Astrocyte of the hippocampus (primary cell): ENCODE measurements at places on chromosomes 2 and 18.
A peak's percentile ranks its signal among the peaks of the same experiment; 100 is the strongest.

DNA sequence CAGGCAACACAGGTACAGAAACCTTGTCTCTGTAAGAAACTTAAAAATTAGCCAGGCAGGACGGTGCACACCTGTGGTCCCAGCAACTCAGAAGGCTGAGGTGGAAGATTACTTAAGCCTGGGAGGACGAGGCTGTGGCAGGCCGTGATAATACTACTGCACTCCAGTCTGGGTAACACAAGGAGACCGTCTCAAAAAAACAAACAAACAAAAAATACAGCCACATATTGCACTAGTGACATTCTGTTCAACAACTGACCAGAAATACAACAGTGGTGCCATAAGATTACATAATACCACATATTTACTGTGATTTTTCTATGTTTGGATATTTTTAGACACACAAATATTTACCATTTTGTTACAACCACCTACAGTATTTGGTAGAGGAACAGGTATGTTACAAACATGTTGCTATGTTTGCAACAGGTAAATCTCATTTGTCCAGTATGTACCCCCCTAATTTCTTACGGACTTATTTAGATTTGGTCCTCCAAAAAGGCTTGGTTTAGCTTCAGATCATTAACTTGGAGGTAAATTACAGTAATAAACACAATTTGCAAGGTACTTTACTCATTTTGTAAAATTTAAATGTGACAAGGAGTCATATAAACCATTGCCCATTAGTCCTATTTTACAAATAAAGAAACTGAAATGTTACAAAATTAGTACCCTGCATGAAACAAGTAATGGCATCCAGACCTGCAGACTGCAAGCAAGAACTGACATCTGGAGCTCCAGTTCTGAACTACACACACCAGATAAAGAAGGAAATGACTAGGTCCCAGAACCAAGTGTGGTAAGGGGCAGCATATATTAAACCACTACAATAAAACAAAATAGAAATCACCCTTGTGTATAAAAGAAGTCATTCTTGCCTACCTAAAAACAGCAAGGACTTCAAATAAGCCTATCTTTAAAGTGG is 36.8 kb downstream of the TRIP12 start:
- no peak for DNase-seq

DNA sequence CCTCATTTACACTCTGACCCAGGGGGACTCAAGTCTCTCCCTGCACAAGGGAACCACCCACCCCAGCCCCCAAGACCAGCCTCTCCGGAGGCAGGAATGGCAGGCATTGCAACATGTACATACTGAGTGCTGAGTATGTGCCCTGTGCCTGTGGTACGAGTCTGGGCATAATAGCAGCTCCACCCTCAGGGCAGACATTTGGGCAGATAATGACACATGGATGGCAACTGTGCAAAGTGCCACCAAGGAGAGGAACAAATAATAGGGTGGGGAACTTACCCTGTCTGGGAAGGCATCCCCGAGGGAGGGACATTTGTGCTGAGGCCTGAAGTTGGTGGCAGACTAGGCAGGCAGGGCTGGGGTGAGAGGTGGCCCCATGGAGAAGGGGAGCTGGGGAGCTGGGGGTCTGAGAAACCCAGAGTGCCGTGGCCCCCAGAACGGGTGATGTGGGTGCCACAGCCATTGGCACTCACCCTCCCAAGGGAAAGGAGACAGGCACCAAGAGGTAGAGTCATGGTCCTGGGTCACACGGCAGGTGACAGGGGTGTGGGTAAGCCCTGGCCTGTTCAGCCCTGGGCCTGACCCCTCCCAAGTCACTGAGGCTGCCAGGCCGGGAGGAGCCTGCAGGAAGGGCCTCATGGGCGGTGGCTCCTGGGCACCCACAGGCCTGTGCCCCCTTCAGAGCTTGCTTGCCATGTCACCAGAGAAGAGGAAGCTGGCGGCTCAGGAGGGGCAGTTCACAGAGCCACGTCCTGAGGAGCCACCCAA is 15.7 kb upstream of the GPR17 start:
- DNase-seq = no peak

GRCh38 chr18:28189400-28190239 is 12.7 kb upstream of the CDH2 start:
- peak; percentile 58 for DNase-seq

DNA sequence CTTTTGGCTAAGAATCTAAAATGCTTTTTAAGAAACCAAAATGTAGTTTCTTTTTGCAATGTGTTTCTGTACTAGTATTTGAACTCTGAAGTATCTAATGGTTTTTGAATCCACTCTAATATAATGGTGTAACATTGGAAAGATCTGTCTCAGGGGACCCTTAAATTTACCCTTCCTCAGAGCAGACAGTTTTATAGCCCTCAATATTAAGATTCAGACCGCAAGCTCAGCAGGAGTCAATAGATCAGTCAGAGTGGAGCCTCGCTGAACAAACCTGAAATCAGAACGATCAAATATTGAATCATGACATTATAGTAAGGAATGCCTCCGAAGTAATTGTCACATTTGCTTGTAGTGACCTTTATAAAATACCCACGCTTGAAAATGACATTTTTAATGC is 18.3 kb downstream of the SGPP2 start:
- no peak for DNase-seq

- DNase-seq = no peak
Observed at GRCh38 chr2:128368437-128369107, 49.9 kb upstream of the HS6ST1 start.

DNA sequence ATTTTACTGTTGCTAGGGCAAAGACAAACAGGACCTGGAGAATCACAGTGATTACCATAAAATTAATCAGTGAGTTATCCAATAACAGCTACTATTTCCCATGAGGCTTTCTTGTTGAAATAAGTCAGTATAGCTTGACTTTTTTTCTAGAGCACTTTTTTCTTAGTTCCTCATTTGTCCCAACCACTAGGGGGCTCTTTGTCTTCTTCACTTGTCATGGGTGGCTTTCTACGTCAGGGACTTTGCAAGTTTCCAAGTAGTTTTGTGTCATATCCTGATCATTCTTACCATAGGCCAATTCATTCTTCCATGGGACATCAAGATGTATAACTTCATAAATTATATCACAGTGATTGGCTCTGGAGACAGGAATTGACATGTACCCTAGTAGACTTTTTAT is 1019.6 kb upstream of the PIK3C3 start:
- DNase-seq = no peak

DNA sequence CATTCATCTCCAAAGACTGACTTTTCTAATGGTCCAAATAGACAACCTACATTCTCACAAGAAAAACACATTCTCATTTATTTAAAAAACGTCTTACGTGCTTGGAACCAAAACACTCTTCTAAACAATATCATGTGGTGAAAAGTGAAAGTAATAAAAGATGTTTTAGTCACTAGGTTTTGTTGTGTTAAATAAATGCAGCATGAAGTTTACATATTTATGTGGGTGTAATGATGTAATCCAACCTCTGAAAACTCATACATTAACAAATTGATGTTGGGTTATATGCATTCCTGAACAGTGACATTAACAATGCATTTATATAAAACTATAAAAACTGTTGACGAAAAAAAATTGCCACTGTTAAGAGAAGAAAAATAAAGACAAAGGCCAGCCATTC is 55.1 kb upstream of the ACVR2A start:
- DNase-seq = peak; percentile 23

GRCh38 chr2:230891064-230891463 is 26.3 kb downstream of the ITM2C start:
- peak; percentile 48 for DNase-seq

DNA sequence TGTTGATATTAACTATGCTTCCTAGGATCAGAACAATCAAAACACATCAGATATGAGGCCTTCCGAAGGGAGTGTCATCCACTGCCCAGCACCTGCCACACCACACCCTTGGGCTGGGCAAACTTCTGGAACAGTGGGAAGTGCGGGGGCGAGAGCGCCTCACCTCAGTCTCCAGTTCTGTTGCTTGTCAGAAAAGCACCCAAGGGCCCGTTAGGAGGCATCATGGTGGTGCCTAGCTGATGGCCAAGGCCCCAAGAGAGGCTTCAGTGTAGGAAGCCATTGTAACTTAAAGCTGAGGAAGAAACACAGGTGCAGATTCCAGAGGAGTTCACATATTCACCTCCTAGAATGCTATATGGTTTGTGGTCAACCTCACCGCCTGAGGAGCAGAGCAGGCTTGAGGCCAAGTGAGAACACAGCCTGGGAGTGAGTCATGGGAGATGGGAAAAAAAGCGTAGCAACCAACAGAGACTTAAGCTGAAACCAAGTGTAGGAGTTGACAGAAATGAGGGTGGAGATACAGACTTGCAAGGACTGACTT is 85.1 kb upstream of the ATL2 start:
- DNase-seq = peak; percentile 97

- peak; percentile 99 for DNase-seq
Observed at GRCh38 chr2:42138163-42139015, 30.8 kb upstream of the EML4 start.

DNA sequence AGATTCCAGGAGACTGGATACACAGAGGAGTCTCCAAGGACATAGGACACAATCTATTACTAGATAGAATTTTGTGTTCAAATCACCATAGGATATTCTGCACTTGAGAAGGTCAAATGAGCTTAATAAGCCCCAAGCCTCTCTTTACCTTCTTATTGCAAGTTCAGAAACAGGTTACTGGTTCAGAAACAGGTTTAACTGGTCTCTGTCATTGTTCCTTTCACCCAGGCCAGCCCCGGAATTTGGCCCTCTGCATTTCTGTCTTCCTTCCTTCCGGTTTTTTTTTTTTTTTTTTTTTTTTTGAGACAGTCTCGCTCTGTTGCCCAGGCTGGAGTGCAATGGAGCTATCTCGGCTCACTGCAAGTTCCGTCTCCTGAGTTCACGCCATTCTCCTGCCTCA is 700.2 kb downstream of the EPHA4 start:
- no peak for DNase-seq

- no peak for DNase-seq
Observed at GRCh38 chr2:47041063-47041462, 114.0 kb downstream of the STPG4 start.

GRCh38 chr2:128783896-128784295 is 465.2 kb upstream of the HS6ST1 start:
- DNase-seq = no peak

DNA sequence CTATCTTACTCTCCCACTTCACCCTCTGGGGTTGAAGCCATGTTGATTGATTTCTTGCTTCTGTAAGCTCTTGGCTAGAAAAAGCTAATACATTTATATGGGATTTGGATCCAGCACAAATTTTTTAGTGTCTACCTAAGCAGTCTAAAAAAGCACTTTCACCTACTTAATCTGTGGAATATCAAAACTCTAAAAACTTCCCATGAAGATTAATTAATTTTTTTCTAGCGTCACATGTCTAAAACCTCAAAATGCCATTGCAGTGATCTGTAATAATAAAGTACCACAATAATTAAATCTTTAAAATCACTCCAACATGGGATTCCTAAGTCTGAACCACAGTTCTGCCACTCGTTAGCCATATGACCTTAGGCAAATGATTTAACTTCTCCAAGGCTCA is 180.1 kb downstream of the EN1 start:
- peak; percentile 31 for DNase-seq

- no peak for DNase-seq
Observed at GRCh38 chr2:88832311-88832991, 141.0 kb downstream of the RPIA start.
